Cerebellar cortex (tissue), 1 donor: ENCODE measurements at places on chromosomes 5 and 9.

- no peak for DNase-seq
Measured at GRCh38 chr9:111872886-111873285, 23.7 kb upstream of the UGCG start.

GRCh38 chr9:77454663-77455062 is 193.5 kb downstream of the GNA14 start:
- no peak for DNase-seq

GRCh38 chr5:1929108-1929991 is 46.6 kb upstream of the IRX4 start:
- DNase-seq = no peak

DNA sequence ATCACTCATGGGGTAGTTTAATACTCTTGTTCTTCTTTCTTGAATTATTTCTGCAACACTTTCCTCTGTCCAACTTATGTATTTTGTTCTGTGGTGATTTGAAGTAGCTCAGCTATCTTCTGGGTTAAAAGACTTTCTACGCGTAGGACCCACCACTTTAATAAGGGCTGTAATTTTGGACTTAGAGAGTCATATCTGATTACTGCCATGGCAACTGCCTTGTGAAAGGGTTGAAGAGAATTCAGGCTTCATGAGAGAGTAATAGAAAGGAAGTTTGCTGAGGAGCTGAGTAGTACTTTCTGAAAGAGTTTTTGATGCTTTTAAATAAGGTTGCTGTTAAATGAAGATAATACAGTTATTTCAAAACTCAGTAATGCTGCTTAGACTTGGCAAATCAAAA is 89.5 kb downstream of the TLE4 start:
- no peak for DNase-seq

DNA sequence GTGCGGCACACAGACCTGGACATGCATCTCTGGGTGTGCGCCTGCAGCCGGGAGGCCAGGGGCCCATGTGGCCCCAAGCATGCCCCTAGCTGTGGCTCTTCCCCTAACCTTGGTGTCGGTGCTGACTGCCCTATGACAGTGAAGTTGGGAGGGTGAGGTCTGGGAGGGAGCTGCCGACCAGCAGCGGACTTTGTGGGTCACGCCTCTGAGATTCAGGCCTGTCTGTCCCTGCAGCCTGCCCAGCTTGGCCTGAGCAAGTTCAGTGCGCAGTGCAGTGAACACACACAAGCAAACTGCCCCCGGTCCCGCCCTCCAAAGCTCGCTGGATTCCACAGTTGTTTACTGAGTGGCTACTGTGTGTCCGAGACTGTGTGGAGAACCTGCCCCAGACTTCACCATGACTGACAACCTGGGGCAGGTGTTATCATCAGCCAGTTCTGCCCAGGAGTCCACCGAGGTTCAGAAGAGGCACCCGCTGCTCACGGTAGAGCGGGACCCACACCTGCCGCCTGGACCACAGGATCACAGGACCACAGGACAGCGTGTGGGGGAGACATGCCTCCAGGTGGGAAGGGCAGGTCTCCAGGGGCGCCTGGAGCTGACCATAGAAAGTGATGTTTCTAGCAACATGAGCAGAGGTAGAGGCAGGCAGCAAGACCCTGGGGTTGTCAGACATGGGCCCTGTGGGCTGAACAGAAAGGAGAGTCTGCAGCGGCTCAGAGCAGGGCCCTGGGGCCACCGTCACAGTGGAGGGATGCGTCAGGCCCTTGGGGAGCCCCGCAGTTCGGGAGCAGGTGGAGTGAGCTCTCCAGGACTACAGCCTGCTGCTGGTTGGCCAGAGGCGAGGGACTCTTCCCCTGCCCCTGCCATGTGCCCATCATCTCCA is 105.1 kb downstream of the PHF2 start:
- no peak for DNase-seq

GRCh38 chr5:151156507-151157420 is 815 bp downstream of the ANXA6 start:
- DNase-seq = peak; percentile 33

GRCh38 chr9:93891050-93891449 is 64.1 kb downstream of the BARX1 start:
- no peak for DNase-seq
